ENCODE measurements at places on chromosomes 2 and 18. TPM values are rescaled to one million over a fixed set of nuclear protein-coding genes. Genes with fewer than 3 reads are reported as not detected.

Gene FBLN7
- total RNA-seq, result 0.38 TPM

Gene REG3G
- total RNA-seq, result not detected

Gene PMAIP1
- total RNA-seq, result not detected

Gene IL18R1
- total RNA-seq, result 0.67 TPM
